ENCODE measurements at places on chromosomes 5 and 9.

DNA sequence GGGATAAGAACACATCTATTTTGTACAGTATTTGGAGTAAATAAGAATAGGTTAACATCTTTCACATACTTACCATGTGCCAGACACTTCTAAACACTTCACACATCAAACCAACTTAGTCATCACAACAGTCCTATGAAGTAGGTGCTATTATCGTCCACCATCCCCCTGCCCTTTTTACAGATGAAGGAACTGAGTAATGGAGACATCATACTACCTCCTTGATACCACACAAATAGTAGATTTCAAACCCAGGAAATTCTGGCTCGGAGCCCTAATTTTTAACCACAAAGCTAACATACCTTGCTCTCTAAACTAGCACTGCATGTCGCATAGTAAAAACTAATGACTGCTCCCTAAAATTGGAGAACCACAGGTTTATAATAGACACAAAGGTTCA, 4.2 kb upstream of the ZNF366 start:
- peak; percentile 43 for DNase-seq

GRCh38 chr9:122468735-122469134, 9.0 kb downstream of the OR1J1 start:
- DNase-seq: peak; percentile 59

GRCh38 chr5:157471709-157472108, 11.7 kb downstream of the NIPAL4 start:
- peak; percentile 46 for DNase-seq

DNA sequence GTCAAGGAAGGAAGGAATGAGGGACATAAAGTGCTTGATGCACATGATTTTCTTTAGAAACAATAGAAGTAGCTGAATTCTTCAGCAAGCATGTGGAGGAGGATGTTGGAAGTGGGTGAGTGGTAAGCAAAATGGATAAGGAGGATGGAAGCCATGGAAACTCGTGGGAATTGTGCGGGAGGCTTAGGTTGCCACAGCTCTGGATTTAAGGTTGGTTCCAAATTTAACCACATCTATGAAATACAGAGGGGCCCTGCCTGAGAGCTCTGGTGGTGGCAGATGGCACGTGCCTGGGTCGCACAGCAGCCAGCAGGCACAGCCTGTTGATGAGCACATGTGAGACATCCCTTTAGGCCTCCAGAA, 284.7 kb downstream of the SMARCA2 start:
- DNase-seq: no peak

DNA sequence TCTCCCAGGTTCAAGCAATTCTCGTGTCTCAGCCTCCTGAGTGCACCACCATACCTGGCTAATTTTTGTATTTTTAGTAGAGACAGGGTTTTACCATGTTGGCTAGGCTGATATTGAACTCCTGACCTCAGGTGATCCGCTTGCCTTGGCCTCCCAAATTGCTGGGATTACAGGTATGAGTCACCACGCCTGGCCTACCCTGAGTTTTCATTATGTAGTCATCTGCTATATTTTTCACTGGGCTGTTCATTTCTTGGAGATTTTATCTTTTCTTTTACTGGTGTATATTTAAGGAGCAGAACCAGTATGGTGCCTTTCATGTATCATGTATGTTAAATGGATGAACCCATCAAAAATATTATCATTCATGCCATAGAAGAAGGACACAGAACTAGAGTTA, 377.0 kb upstream of the ACTBL2 start:
- DNase-seq: no peak

GRCh38 chr5:143014017-143014651, 244.0 kb downstream of the ARHGAP26 start:
- DNase-seq: no peak

DNA sequence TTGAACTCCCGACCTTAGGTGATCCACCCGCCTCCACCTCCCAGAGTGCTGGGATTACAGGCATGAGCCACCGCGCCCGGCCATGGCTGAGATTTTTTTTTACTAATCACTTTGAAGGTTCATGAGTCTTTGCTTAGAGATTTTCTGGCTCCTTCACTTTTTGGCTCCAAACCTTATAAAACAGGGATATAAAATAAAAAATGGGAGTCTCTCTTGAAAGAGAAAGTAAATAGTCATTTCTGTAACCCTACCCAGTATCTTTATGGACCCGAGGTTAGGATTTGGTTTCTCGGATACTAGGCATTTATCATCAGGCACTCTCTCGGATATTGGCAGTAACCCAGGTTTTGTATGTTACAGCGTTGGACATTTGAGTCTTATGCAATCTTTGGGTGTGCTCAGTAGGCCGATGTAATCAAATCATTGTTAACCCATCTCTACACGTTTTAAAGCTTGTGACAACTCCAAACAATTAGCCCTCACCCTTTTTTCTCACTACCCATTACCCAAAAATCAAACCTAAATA, 25.3 kb downstream of the STXBP1 start:
- DNase-seq: peak; percentile 78

DNA sequence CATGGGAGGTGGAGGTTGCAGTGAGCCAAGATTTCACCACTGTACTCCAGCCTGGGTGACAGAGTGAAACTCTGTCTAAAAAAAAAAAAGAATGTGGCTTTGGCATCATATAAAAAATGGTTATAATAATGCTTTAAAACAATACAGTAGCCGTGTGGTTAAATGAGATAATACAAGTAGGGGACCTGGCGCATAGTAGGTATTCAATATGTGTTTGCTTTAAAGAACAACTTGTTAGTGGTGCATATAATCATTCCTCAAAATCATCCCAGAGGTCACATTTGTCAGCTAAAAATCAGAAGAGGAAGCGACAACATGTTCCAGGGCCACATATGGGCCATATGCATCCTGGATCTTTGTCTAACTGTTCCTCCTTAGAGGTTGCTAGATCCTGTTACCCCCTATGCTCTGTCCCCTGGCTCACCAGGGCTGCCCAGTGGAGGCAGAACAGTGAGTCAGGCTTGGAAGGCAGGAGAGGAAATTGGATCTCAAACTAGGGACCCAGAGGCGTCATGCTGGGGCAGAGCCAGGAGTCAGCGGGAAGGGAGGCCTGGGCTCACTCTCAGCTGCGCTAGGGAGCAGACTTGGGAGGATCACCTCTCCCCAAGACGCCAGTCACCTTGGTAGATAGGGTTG, 27.7 kb downstream of the LHX6 start:
- DNase-seq: peak; percentile 60

DNA sequence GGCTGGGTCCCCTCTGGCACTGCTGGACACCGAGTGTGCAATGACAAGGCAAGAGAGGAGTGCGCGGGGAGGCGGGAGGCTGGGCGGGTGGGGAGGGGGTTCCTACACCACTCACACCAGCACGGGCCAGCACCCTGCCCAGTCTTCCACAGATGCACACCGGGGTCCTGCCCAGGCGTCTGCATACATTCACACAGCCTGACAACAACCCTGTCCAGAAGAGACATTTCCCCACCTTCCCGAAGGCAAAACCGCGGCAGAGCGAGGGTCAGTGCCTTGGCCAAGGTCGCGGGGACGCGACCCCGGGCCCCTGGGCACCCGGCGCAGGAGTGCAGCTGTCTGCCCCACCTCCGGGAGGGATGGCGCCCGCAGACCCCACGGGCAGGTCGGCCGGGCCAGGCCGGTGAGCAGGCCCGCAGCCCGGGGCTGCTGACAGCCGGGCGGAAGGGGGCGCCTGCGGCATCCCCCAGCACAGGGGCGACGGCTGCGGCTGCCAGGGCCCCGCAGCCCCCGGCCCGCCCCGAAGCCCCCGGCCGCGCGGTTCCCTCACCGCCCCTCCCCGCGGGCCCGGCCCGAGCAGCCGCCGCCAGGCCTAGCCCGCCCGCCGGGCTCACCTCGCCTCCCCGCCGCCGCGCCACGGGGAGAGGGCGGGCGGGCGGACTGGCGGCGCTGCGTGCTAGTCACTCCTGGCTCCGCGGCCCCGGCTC, 496 bp downstream of the MAPK9 start:
- peak; percentile 25 for DNase-seq

GRCh38 chr5:178121391-178122276, 8.3 kb downstream of the N4BP3 start:
- DNase-seq: no peak

- no peak for DNase-seq
These were observed 611.8 kb downstream of the TLE1 start for GRCh38 chr9:81077572-81077971.

DNA sequence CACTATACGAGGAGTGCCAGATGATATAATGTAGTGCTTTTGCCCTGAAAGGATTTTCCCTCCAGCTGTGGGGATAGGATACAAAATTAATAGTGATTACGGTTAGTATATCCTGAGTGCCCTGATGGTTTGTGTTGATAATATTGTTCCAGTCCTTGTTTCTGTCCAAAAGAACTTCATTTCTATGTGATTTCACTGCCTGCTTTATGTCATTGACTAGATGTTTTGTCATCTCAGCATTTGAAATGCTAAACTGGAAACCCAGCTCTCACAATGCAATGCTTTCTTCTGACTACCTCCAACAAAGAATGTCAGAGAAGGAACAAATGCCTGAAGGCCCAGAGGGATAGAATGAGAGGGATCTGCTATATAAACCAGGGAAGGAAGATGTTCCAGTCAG, 177.8 kb downstream of the NIPBL start:
- no peak for DNase-seq

DNA sequence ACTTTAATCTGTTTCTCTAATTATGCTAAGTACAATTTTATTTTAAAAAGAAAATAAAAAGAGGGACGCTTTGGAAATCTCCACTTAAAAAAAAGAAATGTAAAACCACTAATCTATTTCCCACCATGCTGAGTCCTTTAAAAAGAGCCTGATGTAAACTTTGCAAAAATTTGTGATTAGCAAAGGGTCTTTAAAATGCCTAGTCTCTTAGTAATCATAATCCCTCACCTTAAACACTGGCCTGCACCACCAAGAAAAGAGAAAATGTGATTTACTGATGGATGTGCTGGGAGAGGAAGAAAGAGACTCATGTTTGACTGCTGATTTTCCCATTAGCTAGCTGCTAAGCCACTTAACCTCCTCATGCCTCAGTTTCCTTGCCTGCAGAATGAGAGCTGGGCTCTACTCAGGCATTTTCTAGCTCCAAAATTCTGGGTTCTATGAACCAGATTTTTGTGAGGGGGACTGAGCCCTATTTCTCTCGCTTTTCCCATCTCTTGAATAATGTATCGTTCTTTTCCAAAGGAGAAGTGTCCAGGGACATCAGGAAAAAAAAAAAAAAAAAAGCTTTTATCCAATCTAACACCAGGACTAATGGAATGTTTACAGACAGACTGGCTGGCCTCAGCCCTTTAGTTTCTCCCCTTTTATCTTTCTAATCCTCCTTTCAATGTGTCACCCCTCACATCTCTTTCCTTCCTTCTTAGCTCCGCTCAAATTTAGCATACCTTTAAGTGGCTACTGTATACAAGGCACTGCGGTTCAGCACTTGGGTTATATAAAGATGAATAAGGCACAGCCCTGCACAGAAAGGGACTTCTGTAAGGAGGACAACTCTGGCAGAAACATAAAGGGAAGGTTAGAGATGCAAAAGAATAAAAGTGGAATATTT, 312.4 kb downstream of the ARL15 start:
- no peak for DNase-seq

- DNase-seq: peak; percentile 36
These were observed 6.9 kb downstream of the NOL6 start for GRCh38 chr9:33466565-33467495.

- DNase-seq: no peak
These were observed 31.2 kb downstream of the KCNMB1 start for GRCh38 chr5:170357955-170358444.

DNA sequence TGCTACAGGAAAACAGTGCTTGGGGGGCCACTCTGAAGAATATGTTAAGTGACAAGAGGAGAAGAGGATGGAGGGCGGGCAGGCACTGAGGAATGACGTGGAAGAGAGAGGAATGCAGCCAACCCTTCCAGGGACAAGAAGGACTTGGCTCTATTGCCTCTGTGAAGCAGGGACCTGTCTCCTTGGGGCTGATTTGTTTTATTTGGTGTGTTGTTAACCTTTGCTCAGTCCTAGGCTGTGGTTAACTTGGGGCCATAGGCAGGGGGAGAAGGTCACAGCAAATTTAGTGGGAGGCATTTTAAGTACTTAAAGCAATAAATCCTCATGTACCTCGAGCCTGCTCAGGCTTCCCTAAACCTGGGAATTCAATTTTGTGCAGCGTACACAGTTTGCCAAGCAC, 39.9 kb downstream of the KIF4B start:
- no peak for DNase-seq

DNA sequence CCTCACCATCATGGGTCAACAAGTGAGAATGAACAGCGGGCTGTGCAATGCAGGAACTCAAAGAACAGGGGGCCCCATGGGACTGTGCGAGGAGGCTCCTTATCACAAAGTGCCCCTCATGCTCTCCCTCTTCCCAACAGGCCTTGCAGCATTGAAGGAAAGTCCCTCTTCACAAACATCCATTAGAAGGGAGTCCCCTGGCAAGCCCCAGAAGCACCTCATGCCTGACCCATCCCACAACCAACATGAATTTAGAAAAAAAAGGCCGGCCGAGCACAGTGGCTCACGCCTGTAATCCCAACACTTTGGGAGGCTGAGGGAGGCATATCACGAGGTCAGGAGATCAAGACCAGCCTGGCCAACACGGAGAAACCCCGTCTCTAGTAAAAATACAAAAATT, 122.6 kb upstream of the FSTL4 start:
- no peak for DNase-seq

GRCh38 chr5:751496-751895, 33.0 kb downstream of the ZDHHC11B start:
- no peak for DNase-seq

DNA sequence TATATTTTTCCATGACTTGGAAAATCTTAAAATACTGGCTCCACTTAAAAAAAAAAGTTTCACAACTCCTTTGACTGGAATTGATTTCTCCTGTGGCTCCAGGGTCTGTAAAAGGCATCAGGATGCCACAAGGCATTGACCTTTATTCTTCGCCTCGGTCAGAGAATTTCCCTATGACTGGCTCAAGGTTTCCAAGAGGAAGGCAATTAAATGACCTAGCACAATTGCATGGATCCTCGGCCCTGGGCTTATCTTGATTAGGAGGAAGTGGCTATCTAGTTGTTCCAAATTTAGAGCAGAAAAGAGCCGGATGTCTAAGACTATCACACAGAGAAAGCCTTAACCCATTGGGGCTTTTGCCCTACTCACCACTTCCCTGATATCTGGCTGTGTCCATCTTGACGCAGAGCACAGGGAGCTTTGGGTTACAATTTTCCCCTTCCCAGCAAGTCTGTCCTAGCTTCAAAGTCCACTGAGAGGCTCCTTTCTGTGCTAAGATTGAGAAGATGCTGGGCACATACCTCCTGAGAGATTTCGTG, 56.9 kb upstream of the COL15A1 start:
- DNase-seq: no peak

GRCh38 chr5:90585337-90585986, 26.9 kb downstream of the ADGRV1 start:
- DNase-seq: no peak

DNA sequence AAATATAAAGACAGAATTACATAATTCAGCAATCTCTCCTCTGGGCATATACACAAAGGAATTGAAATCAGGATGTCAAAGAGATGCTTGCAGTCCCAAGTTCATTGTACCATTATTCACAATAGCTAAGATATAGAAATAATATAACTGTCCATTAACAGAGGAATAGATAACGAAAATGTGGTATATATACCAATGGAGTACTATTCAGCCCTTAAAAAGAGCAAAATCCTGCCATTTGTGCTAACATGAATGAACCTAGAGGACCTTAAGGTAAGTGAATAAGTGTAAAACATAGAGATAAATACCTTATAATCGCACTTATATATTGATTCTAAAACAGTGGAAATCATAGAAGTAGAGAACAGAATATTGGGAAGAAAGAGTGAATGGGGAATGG, 7.0 kb downstream of the ST8SIA4 start:
- no peak for DNase-seq

GRCh38 chr5:73229271-73229670, 56.3 kb downstream of the TMEM174 start:
- DNase-seq: peak; percentile 80

Data from EL (cell line).